ENCODE measurements at places on chromosomes 13 and 19.

DNA sequence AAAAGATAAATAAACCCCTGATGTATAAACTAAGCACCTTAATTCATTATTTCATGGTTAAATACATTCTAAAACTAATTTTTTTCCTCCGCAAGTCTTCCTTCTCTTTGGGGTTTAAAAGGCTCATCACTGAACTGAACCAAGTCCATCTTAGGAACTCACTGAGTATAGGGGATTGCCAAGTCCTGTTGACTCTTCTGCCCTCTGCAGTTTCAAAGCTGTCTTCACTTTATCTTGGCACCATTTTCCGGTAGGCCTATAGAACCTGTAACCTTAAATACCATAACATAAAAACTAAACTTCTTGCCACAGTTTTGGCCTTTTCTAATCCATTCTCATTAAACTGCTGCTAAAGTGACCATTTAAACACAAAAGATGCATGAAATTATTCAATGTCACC lies 66.5 kb upstream of the USPL1 start:
- DNase-seq: no peak

DNA sequence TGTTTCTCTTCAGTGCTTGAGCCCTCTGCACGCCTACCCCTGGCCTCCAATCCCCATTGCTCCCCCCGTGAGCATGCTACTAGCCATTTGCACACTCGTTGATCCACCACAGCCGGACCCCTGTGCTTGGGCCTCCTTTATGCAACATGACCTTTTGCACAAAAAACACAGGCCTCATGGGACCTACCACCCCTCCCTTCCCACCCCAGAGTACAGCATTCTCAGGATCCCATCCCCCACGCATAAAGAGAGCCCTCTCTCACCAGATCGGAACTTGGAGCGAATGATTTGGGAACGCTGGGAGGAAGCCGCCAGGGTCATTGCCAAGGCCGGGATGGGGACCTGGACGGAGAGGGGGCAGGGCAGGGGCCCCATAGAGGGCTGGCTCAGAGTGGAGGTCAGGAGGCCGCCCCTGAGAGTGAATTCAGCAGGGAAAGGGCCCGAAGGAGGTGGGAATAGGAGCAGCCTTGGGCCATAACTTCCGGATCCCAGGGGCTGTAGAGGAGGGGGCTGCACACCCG lies 754 bp downstream of the MAMSTR start:
- DNase-seq: no peak

DNA sequence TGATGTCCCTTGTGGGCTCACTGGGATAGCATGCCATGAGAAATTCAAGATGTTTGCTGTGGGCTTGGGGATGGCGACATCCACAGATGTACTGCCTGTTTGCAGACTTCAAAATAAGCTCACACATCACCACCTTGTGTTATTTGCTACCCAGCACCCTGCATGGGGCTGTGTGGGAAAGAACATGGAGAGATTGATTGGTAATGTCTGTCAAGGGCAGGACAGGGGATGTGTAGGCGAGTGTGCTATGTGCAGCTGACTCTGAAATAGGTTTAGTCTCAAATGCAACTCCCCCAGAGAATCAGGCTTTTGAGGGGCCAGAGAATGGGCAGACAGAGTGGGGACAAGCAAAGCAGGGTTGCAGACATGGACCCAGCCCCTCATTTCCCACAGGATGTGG lies 24.7 kb downstream of the PNPLA6 start:
- DNase-seq: no peak

- no peak for DNase-seq
These were observed 1395.2 kb downstream of the PCDH9 start for GRCh38 chr13:65834897-65835296.

DNA sequence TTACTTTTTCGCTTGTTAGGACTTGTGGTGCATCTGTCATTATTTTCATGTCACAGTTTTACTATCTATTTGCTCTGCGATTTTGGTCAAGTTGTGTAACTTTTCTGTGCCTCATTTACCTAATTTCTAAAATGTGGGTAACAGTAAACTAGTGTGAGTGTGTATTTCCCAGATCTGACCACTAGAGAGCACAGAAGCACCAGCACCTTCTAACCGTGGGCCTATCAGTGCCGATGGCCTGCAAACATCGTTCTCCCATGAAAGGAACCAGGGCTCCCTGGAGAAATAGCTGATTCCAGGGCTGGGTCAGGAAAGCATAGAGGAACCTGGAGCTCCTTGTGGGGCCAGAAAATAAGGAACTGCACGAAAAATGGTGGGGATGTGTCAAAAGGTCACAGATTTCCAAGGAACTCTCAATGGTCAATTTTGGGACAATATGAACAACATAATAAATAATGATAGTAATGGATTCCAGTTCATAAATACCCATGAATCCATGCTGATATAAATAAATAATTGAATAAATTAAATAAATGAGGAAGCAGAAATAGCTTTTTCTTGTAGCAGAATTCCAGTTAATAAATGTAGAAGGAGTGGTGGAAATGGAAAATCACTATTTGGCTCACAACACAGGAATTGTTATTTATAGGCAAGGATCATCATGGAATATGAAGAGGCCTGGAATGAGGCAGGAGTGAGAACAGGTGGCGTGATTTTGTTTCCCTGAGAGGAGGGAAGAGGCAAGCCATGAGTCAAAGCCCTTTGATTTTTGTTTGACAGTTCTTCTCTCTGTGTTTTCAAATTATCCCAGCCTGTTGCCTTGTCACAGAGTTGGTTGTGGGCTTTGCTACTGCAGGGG lies 31.1 kb downstream of the CEACAM8 start:
- peak; percentile 55 for DNase-seq

GRCh38 chr13:105463011-105463501 lies 1072.4 kb downstream of the EFNB2 start:
- DNase-seq: no peak

GRCh38 chr13:112244061-112244460 lies 132.1 kb upstream of the SPACA7 start:
- no peak for DNase-seq

DNA sequence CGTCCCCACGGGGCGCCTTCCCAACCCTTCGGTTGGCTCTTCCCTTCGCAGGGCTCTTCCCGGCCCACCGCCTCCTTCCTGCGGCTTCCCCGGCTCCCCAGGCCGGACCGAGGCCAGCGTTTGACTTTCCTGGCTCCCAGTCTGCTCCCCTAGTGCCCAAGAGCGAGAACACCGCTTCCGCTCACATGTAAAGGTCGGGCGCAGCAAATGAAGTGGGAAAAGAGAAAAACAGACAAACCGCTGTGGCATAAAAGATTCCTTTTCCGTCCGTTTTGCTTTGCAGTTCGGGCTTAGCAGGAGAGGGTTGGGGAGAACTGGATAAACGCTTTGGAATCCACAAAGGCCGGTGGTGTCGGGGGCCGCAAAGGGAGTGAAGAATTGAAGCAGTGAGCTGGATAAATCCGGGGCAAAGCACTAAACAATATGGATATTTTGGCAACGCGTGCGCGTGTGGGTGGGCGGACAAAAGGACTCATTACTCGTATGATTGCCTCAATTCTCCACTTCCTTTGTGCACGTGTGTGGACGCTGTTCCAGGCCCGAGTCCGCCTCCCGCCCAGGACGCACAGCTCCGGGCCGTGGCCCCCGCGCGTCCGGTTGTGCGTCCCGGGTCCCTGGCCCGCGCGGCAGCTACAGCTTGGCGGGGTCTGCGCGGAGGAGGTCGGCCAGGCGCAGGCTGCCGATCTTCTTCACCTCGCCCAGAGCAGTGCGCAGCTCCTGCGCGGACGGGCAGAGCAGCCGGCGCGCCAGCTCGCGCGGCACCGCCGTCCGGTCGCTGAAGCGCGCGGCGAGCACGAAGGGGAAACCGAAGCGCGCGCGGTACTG lies 8.6 kb upstream of the CDX2 start:
- peak; percentile 33 for DNase-seq

DNA sequence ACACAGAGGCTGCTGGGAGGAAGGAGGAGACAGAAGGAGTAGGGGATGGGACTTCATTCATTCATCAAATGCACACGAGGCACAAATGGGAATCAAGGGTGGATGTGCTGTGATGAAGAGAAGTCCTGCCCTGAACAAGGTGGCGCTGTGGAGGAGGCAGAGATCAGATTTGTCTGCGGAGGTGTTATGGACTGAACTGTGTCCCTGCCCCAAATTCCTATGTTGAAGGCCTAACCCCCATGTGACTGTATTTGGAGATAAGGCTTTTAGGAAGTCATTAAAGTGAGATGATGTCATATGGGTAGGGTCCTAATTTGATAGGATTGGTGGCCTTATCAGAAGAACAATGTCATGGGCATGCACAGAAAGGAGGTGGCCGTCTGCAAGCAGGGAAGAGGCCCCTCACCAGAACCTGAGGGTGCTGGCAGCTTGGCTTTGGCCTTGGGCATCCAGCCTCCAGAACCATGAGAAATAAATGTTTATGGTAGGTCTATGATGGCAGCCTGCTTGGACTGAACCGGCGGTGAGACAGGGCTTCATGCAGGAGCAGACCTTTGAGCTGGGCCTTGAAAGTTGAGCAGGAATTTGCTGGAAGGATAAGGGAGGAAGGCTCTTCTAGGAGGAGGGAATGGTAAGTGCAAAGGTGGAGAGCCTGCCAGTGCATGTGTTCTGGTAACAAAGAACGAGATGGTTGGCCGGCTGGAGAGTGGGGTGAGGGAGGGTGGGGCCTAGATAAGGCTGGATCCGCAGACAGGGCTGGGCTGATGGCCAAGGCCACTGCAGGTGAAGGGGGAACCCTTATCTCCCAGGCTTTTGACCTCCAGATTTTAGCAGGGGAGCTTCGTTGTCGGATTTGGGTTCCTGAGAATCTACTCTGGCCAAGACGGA lies 2.7 kb upstream of the CEBPA start:
- no peak for DNase-seq

GRCh38 chr13:103965506-103966243 lies 899.5 kb upstream of the SLC10A2 start:
- DNase-seq: no peak

DNA sequence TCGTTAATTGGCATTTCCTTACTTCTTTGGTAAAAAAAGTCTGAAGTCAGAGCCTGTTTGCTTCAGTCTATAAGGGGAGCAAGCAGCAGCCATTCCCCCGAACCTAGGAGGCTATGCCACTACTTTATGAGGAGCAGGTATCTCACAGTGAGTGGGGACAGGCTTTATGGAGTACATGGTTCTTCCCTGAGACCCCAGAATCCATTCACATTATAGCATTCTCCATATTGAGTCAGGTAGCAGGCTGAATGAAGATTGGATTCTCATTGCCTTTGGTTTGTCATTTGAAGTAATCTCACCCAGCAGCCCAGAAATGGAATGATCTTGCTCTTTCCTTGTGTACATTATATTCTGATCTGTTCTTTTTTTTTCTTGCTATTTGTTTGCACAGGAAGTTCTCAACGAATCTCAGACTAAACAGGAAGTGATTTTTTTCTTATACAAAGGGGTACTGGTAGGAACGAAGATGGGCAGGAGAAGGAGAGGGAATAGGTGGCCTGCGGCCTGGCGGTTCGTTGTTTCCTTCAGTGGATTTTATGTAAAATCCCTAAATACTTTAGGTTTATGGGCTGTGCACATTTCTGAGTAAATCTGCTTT lies 74.4 kb downstream of the ARHGAP35 start:
- DNase-seq: no peak

DNA sequence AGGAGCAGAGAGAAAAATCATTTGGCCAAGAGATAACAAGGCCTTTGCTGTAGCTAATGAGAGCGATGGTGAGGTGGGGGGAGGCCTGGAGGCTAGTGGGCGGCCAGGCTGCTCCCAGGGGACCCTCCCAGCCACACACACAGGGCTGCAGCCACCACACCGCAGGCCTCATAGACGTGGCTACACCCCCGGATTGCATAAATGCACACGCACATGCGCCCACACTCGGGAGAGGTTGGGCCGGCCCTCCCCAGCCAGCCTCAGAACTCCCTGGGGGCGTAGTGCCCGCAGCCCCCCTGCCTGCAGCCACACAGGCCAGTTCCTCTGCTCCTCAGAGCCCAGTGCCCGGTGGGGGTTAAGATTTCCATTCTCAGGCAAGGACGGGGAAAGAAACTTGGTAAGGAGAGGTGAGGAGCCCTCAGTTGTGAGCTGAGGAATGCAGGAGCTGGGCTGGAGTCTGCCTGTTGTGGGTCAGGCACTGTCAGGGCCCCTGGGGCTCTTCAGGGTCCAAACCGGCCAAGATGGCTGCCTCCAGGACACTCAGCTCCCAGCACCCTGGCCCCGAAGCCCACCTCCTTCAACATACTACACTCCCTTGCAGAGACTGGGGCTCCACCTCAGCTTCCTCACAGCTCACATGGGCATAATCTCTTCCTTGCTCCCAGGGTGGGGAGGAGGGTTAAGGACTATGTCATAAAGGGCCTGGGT lies 8.0 kb downstream of the PTH2 start:
- no peak for DNase-seq

DNA sequence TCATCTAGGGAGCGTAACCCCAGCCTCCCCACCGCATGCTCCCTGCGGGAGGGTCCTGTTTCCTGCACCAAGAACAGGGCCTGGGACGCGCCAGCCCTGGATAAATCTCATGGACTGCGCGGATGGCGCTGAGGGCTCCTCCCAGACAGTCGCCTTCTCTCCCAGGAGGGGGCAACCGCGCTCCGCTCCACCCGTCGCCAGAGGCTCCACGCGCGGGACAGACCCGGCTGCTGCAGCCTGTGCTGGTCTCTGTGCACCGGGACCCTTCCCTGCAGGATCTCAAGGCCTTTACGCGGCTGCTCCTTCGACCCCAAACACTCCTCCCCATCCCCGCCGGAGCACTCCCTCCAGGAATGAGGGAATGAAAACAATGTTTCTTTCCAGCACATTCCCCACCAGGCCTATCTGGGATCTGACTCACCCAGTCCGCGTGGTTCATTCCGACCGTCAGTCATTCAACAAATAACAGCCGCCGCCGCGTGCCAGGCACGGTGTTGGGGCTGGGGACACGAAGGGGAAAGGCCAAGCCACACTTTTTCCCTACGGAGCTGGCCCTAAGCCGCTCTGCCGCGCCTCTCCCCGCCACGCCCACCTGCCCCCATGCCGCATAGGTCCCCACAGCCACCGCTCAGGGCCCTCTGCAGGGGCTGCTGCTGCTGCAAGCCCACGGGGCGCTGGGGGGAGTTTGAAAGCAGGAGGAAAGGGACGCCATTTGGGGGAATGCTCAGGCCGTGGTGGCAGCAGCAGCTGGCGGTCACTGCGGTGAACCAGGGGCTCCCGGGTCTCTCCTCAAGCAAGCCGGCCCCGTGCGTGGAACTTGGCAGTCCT lies 6.0 kb downstream of the PNMA8B start:
- DNase-seq: peak; percentile 85

GRCh38 chr19:18999016-18999758 lies 34.1 kb downstream of the SUGP2 start:
- peak; percentile 81 for DNase-seq

- DNase-seq: no peak
These were observed 29.4 kb downstream of the KLF12 start for GRCh38 chr13:74104661-74105275.

DNA sequence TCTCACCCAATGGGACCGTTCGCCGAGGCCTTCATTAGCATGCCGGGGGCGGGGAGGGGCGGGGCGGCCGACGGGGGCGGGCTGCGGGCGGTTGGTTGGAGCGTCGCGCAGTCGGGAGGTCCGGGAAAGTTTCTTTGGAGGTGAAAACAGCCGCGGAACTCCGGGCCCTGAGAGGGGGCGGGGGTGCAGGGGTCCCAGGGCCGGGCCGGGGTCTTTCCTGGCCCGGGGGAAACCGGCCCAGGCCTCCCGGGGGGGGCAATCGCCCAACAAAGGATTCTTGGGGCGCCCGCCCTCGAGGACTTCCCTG lies at the start of gene HMG20B:
Gene HMG20B, plus strand, starts transcription at position 90 of the 307 bp plus-strand sequence. CDS start 366 bp downstream, outside the sequence.
- no peak for DNase-seq

All from astrocyte of the hippocampus (primary cell).